Frontal cortex (tissue), 4 donors: ENCODE measurements at places on chromosomes 6 and 20. TPM values are rescaled to one million over a fixed set of nuclear protein-coding genes. Genes with fewer than 3 reads are reported as not detected.
A peak's percentile ranks its signal among the peaks of the same experiment; 100 is the strongest.

- DNase-seq = no peak
These were observed 147.4 kb downstream of the HDGFL1 start for GRCh38 chr6:22716721-22717120.

- no peak for DNase-seq
These were observed 494.6 kb downstream of the RFPL4B start for GRCh38 chr6:112841553-112842329.

DNA sequence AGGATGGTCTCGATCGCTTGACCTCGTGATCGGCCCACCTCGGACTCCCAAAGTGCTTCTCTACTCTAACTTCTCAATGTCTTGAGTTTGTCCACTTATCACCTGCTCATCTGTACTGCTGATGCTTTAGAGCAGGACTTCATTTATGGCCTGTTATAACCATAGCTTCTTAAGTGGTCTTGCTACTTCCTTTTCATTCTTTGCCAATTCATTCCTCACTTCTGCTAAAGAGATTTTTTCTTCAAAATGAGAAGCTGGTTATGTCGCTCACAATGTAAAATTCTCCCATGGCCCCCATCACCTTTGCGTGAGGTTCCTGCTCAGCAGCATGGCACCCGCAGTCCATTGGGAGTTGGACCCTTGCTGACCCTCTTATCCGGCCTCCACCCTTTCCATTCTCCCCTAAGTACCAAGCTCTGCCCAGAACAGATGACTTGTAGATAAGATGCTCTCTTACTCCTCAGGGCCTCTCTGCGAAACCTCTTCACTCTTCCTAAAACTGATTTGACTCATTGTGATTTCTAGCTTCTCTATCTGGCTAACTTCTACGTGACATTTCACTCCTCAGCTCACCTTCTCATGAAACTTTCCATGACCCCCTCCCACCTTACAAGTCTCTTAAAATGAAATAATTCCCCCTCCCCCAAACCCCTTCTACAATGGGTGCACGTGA is 13.9 kb upstream of the CD164 start:
- no peak for DNase-seq

DNA sequence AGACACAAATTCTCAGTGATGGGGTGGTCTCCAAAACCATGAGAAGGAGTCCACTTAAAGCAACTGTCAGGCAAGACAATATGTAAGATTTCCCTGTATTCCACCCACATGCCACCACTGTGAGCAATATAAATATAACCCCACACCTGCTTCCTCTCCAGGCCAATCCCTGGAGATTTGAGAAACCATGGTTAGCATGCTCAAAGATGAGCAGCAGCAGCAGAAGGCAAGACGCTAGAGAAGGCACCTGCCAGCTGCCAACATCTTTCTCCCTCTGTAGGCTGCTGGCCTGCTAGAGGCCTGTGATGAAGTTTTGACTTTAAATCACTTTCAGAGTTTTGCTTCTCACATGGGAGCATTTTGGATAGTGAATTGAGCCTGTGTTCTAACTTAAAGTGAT is 7.9 kb upstream of the SOD2 start:
- DNase-seq = no peak

Gene KIAA1755
- 1.2 TPM for total RNA-seq

DNA sequence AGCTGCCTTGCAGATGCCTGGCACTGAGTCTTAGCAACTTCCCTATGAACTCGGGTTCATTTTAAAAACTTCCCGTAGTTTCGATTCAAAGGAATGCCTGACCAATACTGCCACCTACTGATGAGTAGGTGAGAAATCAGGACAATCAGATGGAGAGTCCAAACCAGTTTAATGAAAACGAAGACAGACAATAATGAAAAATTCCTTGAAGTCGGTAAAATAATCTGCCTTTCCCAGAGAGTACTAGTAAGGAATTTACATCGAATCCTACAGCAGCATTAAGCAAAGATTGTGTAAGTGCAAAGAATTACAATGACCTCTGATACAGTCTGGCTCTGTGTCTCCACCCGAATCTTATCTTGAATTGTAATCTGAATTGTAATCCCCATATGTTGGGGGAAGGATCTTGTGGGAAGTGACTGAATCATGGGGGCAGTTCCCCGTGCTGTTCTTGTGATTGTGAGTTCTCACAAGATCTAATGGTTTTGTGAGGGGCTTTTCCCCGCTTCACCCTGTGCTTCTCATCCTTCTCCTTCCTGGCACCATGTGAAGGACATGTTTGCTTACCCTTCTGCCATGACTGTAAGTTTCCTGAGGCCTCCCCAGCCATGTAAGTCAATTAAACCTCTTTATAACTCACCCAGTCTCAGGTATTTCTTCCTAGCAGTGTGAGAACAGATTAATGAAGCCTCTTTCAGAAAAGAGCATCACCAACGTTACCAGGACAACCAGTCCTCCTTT is 134.4 kb downstream of the ARHGAP18 start:
- no peak for DNase-seq

- no peak for DNase-seq
These were observed 58.7 kb downstream of the CD40 start for GRCh38 chr20:46176739-46177378.

DNA sequence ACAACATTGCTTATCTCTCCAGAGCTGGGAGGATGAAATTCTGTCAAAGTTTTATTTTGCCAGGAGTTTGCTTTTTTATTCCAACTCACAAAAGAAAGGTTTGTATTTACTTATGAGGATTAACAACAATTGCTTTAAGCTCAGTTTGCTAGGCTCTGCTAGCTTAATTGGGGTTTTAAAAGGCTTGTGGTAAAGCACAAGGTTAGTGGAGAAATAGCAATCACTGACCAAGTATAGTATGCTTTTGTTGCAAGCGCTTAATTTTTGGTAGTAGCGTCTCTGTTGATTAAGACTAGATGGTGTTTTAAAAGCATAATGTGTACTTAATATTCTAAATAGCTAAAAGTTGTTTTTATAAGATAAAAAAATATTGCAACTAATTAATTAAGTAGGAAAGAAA is 45.7 kb downstream of the TINAG start:
- no peak for DNase-seq

DNA sequence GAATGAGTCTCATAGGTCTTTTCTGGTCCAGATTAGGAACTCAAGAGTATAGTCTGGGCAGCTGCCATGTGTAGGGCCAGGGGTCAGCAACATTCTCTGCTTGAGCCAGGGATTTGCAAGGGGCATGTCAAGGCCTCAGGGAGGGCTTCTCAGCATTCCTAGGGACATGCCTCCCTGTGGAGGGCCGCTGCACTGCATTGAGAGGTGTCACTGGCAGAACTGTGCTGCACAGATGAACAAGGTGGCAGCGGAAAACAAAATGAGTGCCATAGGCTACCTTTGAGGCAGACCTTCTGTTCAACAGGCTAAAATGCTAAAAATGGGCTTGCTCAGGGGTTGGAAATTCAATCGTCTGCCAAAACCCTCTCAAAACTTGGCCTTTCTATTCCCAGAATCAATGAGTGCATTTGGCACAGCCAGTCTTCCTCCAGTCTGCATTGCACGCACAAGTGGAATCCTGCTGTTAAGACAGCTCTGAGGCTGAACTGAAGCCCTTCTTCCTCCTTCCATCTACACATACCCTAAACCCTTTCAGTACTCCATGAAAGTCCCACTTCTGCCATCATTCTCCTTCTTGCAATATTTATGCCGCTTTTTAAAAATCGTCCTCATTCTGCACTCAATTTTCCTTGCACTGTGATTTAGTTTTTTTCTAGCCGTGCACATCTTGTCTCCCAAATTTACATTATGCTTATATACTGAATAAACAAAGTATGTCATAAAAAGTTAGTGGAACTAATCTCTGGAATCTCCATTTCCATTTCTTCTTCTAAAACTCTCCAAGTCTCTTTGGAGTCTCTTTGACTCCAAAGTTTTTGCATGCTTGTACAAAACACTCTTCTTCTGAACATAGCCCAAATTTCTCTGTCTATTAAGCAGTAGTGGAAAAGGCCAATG is 51.7 kb downstream of the SLC26A8 start:
- no peak for DNase-seq

GRCh38 chr6:75788894-75789293 is 39.9 kb downstream of the MYO6 start:
- no peak for DNase-seq

Gene ADGRG6
- 9.8 TPM for total RNA-seq

DNA sequence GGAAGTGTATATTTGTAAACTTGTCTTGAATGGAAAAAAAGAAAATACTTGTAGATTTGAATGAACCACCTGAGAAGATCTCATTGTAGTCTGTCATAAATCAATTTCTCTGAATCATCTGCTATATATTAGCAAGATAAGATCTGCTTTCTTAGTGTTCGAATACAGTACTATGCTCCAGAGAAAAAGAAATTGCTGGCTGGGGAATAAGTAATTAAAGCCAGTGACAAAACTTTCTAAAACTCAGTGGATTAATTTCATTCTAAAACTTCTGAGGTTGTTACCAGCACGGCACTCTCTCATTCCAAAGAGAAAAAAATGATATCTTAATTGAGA is 22.4 kb upstream of the MROH8 start:
- no peak for DNase-seq

- DNase-seq = no peak
These were observed 20.3 kb downstream of the HLA-F start for GRCh38 chr6:29743568-29743967.

Gene GPLD1
- 10.6 TPM for total RNA-seq

DNA sequence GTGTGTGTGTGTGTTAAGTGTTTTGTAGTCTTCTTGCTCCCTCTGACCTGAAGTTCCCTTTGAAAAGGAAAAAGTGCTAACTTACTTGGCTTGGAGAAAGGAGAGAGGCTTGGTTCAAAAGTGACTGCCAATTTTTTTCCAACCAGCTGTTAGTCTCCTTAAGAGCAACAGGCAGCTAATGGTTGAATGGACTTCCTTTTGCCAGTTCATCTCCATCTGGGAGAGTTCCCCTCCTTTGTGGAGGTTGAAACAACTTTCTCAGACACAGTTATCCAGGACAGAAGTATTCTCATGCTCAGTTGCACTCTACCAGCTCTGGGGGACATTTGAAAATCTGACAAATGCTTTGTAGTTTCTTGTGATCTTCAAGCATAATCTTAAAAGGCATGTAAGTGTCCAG is 4.5 kb downstream of the RIPOR2 start:
- DNase-seq = no peak

DNA sequence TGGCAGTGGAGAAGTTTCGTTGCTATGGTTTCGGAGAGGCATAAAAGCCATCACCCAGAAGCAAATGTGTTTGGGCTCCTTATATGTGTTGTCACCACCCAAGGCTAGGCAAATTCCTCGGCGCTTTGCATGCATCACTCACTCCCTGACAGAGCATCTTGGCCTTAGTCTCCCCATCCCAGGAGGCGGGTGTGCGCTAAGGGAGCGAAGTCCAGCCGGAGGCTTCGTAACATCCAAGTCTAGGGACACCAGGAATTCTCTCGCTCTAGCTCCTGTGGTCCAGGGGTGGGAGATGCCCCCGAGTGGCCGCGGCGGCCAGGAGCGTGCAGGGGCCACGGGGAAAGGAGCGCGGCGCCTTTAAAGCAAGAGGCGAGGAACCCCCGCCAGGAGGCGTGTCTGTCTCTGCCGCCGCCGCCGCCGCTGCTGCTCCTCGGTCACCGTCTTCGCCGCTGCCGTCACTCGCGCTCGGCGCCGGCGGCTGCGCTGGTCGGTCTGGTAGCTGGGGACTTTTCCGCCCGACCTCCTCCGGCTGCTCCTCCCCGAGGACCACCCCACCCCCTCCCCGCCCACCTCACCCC is at the start of gene GRIK2:
Gene GRIK2 (plus strand): TSS at position 458 of the 578 bp plus-strand sequence.
- no peak for DNase-seq

Gene CYP24A1
- total RNA-seq = 0.41 TPM

Gene NKX2-2
- 0.41 TPM for total RNA-seq

Gene PHACTR1
- total RNA-seq = 28.1 TPM

DNA sequence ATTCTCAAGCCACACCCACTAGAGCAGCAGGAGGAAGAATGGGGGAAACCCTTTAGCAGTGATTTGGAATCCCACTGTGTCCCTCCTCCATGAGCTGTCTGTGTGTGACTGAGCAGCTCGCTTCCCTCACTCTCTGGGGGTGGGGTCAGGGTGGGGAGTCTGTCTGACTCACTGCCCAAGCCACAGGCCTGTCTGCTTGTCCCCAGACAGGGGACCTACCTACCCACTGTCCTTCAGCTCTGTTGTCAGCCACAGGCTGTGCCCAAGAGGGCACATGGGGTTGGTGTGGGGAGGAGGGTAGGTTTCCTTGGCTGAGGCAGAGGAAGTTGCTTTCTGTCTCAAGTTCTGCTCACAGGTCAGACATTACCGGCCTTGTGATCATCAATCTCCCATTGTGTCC is 127.0 kb downstream of the MAFB start:
- DNase-seq = peak; percentile 18

DNA sequence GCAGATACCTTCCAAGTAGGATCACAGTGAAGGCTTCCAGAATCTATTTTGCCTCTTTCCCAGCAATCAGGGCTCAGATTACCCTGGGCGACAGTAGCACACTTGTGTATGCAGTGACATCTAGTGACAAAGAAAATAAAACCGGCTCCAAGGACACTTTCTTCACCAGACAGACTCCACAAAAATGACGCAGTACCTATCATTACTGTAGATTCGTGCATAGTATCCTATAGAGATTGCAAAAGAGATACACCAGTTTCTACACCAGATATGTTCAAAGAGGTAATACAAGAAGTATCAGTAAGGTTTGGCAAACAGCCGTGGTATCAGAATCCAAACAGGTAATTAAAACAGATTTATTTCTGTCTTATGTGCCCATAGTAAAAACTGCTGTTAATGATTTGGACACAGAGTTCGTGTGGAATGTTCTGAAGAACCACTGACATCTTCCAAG is 600.4 kb upstream of the JAG1 start:
- DNase-seq = peak; percentile 46
